ENCODE measurements at places on chromosomes 4 and X. TPM values are rescaled to one million over a fixed set of nuclear protein-coding genes. Genes with fewer than 3 reads are reported as not detected.

Gene EXOC1
- 29.3 TPM for total RNA-seq

Gene PASD1
- total RNA-seq = not detected

Gene PRKX
- total RNA-seq = 74.4 TPM

Gene SPINK2
- total RNA-seq = 1.1 TPM
